ENCODE measurements at places on chromosomes 12 and 14.

- no peak for DNase-seq
Observed at GRCh38 chr14:52461721-52462120, 90.6 kb downstream of the TXNDC16 start.

GRCh38 chr12:131628766-131629448 lies 82.0 kb upstream of the SFSWAP start:
- DNase-seq, result no peak

DNA sequence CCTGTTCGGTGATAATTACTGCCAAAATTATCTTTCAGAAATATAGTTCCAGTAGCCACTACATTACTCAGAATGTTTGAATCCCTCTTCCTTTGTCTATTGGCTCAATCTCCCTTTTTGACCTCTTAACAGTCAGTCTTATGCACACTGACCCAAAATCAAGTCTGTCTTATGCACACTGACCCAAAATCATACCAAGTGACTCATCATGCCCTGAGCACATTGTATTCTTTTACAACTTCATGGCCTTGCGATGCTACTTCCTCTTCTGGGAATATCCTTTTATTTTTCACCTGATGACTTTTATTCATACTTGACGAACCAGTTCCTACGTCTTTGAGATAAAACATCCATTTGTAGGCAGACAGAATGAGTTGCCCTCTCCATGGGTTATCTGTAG lies 182.3 kb downstream of the NPAS3 start:
- no peak for DNase-seq

GRCh38 chr12:114888928-114889584 lies 205.1 kb upstream of the TBX3 start:
- DNase-seq, result no peak

- DNase-seq, result no peak
Observed at GRCh38 chr14:77051116-77051515, 22.6 kb upstream of the IRF2BPL start.
